ENCODE measurements at places on chromosomes 13 and 19. TPM values are rescaled to one million over a fixed set of nuclear protein-coding genes. Genes with fewer than 3 reads are reported as not detected.

The SLC1A6 gene
- not detected for total RNA-seq

The SYDE1 gene
- total RNA-seq: not detected

The KIR2DL3 gene
- not detected for total RNA-seq

The ICAM3 gene
- total RNA-seq: 223 TPM

The C1QTNF9 gene
- total RNA-seq: not detected

The ERVK3-1 gene
- total RNA-seq: 53.8 TPM

The NR2F6 gene
- 5.7 TPM for total RNA-seq

The C19orf12 gene
- total RNA-seq: 39.2 TPM

The FLT3LG gene
- 197 TPM for total RNA-seq

The DCAF15 gene
- total RNA-seq: 78.4 TPM

The CEACAM20 gene
- total RNA-seq: not detected

The EXOSC5 gene
- 25.2 TPM for total RNA-seq

The DGKH gene
- 20.4 TPM for total RNA-seq

The CDADC1 gene
- total RNA-seq: 16.7 TPM

The SCN1B gene
- total RNA-seq: 0.50 TPM

The AMER2 gene
- not detected for total RNA-seq

The ASPDH gene
- not detected for total RNA-seq

The SMIM44 gene
- total RNA-seq: not detected

The APC2 gene
- total RNA-seq: not detected

The WDR87 gene
- not detected for total RNA-seq

The CDX2 gene
- not detected for total RNA-seq

The PTH2 gene
- not detected for total RNA-seq

The KANK3 gene
- 7.4 TPM for total RNA-seq

The HSH2D gene
- total RNA-seq: 110 TPM

The C19orf73 gene
- total RNA-seq: 1.0 TPM

The VSTM1 gene
- total RNA-seq: not detected

The FGF9 gene
- total RNA-seq: 0.20 TPM

The KCTD15 gene
- total RNA-seq: 11.6 TPM

The BCL2L12 gene
- 74.3 TPM for total RNA-seq

The GRIK5 gene
- 0.68 TPM for total RNA-seq

The IGFL4 gene
- not detected for total RNA-seq

The RNF113B gene
- total RNA-seq: not detected

The PSG1 gene
- total RNA-seq: not detected

The ZNF568 gene
- 6.3 TPM for total RNA-seq

The EDNRB gene
- not detected for total RNA-seq

The ZNF626 gene
- total RNA-seq: 7.6 TPM

The GYS1 gene
- total RNA-seq: 55.1 TPM

The KCNN1 gene
- not detected for total RNA-seq

The ZNF358 gene
- total RNA-seq: 5.5 TPM

The RAB8A gene
- 147 TPM for total RNA-seq

The CEACAM7 gene
- total RNA-seq: not detected

The ERICH6B gene
- not detected for total RNA-seq

The GJB6 gene
- total RNA-seq: 6.0 TPM

The ACER1 gene
- 0.15 TPM for total RNA-seq

The CYP4F8 gene
- total RNA-seq: not detected

The OR7D2 gene
- total RNA-seq: 0.08 TPM

The CD177 gene
- not detected for total RNA-seq

The C13orf46 gene
- 2.9 TPM for total RNA-seq

The TMIGD2 gene
- total RNA-seq: 2.6 TPM

The ELANE gene
- not detected for total RNA-seq

The SERPINE3 gene
- not detected for total RNA-seq
